ENCODE measurements at places on chromosomes 1 and 21.

GRCh38 chr1:225347123-225347683 lies 80.6 kb downstream of the LBR start:
- no peak for DNase-seq

DNA sequence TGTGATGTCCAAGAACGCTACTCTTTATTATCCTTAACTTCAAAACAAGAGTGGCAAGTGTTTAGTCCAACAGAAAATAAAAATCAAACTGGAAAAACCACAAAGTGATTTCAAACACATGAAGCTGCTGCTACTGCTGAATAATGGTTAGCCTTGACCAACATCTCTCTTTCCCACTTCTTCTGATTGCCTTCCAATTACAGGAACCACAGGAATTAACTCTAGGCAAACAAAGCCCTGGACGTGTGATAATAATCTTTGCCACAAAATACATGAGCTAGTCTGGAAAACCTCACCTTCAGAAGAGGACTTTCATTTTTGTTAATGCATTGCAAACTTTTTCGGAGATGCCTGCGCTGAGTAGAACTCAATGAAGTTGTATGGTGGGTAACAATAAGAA lies 48.6 kb upstream of the COL11A1 start:
- no peak for DNase-seq

GRCh38 chr1:215569986-215570824 lies 3.1 kb downstream of the KCTD3 start:
- no peak for DNase-seq

DNA sequence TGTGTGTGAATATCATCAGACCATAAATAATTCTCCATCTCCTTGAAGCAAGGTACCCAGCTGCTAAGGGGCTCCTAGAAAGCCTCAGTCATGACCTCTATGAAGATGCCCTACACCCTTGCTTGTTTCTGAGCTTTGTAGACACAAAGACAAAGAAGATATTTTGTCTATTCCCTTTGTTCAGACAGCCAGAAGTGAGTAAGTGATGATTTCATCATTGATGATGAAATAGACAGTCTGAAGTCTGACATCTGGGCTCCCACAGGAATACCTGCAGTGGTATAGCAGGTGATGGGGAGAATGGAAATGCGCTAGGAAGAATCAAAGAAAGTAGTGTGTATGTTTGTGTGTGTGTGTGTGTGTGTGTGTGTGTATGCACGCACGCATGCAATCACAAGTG lies 82.2 kb upstream of the DPT start:
- no peak for DNase-seq

GRCh38 chr1:81670286-81670685 lies 130.4 kb upstream of the ADGRL2 start:
- DNase-seq = no peak

DNA sequence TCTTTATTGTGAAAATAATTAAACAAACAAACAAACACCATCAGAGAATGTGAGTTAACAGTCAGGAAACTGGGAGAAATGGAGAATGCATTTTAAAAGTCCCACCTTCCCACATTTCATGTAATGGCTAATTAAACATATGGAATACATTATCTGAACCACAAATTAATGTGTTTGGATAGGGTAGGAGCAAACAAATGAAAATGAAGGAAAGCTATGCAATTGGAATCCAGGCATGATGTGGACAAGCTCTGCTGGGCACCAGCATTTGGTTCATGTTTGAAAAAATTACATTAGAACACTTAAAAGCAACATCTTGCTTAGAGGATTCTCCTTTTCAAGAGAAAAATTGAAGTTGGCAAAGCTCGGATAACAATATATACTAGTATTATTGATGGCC lies 628.1 kb downstream of the LMO4 start:
- DNase-seq = no peak

DNA sequence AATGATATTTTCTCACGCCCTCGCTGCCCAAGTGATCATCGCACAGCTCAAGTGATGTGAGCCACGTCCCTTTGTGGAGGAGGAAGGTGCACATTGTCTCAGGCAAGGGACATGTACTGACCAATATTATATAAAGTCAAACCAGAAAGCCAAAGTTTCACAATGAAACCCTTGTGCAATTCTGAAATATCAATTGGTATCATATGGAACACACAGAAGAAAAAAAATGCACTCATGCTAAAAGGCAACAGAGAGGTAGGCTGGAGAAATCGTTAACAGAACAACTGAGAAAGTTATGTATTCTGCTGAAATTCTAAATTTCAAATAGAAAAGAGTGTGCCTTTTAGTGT lies 1.9 kb downstream of the JAM2 start:
- no peak for DNase-seq

DNA sequence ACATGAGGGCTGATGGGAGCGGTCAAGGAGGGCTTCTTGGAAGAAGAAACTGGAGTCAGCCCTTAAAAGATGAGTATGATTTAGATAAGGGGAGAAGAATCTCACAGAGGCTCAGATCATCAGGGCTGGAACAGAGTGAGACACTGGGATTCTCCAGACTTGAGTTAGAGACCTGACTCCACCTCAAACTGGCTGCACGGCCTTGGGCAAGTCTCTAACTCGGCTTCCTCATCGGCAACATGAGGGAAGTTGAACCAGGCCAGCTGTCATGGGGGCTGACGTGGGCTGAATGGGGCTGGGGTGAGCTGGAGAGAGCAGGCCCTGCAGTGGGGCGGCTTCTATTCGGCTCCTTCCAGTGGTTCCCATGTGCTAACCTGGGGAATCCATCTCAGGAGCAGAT lies 2.5 kb downstream of the C1QC start:
- no peak for DNase-seq

DNA sequence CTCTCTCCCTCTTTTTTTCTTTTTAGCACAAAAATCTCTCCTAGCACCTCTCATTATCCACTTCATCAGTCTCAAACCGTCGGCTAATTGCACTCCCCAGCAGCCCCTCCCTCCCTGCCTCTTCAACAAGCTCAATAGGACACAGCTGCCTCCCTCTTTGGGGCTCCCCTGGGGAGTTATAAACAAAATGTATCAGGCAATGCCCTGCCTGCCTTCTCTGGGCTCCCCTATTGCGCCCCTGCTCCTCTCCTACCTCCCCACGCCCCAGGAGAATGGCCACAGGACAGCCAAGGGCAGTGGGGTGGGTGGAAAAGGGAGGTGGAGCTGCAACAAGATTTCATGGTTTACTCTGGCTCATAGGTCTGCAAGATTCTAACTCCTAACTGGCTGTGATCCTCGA lies 147.1 kb upstream of the GRIK3 start:
- no peak for DNase-seq

- DNase-seq = no peak
These were observed 1.4 kb downstream of the PPM1J start for GRCh38 chr1:112713466-112714312.

GRCh38 chr1:97066860-97067259 lies 345.3 kb downstream of the PTBP2 start:
- no peak for DNase-seq

DNA sequence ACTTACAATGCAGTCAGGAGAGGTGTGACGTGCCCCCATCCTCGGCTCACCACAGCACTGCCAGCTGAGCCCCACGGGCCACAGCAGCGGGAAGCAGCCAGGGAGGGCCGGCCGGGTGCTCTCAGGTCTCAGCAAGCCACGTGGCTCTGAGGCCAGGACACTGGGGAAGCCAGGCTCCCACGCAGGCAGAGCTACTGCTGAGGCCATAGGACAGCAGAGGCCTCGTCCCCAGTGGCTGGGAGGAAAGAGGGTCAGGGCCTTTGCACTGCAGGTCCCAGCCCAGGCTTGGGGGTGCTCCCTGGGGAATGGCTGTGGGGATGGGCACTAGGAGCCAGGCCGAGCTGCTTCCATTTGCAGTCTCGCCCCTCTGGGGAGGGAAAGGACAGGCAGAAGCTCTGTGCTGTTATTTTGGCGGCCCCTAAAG lies 5.8 kb downstream of the LRRC47 start:
- DNase-seq = no peak

DNA sequence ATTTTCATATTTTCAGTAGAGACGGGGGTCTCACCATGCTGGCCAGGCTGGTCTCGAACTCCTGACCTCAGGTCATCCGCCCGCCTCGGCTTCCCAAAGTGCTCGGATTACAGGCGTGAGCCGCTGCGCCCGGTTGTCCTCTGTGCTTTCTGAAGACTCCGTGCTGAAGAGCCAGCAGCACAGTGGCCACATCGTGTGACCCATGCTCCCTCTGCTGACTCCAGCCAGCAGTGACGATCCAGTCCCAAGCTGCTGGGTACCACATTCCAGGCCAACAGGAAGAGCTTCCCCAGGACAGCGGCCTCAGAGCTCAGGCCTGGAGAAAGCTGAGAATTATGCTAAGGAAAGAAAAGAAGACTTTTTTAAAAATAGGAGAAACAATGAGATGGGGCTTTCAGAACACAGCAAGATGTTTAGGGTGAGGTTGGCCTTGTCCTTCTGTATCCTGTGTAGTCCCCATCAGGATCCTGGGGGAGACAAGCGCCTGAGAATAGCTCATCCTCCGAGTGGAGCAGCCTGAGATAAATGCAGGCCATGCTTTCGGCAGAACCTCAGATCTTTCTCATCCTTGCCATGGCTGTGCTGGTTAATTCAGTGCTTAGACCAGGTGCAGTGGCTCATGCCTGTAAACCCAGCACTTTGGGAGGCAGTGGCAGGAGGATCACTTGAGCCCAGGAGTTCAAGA lies 207.1 kb downstream of the SLC35F3 start:
- no peak for DNase-seq

GRCh38 chr1:187396226-187396625 lies 567.5 kb downstream of the PLA2G4A start:
- DNase-seq = no peak

DNA sequence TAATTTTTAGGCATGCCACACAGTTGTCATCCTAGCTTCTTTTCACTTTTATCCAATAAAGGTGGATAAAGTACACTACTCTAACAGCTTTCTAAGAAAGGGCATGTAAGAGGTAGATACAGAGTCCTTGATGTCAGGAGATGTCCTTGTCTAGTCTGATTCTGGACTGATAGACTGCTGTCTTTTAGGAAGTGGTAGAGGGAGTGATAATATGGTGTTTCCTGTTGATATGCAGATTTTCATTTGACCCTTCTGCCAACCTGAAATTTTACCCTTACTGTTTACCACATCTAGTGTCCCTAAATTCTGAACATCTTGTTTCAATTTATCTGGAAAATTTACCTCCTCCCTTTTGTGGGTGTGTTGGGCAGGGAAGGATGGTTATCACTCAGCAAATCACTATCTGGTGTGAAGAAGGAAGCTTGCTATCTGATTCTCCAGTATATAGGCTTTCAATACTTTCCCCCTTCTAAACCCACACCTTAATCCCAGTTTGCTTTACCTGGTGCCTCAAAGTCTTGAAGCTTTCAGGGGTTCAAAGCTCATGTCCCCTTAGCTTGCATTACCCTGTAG lies 354.9 kb upstream of the SNX7 start:
- peak; percentile 13 for DNase-seq

- DNase-seq = no peak
These were observed 32.8 kb downstream of the RNASEL start for GRCh38 chr1:182556279-182556678.

DNA sequence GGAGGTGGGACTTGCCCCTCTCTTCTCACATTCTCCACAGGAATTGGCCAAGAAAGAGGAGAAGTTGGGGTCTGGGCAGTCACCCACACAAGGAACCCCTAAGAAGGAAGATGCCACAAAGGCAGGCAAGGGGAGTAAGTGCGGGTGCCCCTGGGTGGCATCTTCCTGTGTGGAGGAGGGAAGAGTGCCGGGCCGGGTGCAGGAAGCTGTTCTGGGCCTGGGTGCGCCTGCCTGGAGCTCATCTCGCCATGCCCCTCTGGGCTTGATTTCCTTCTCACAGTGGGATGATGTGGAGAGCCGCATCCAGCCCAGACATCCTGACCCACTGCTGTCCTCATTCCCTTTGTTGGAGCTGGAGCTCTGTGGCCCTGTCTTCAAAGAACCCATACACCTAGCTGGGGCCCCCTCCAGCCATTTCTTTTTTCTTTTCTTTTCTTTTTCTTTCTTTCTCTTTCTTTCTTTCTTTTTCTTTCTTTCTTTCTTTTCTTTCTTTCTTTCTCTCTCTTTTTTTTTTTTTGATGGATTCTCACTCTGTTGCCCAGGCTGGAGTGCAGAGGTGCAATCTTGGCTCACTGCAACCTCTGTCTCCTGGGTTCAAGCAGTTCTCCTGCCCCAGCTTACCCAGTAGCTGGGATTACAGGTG lies 9.3 kb downstream of the LRRC71 start:
- no peak for DNase-seq

DNA sequence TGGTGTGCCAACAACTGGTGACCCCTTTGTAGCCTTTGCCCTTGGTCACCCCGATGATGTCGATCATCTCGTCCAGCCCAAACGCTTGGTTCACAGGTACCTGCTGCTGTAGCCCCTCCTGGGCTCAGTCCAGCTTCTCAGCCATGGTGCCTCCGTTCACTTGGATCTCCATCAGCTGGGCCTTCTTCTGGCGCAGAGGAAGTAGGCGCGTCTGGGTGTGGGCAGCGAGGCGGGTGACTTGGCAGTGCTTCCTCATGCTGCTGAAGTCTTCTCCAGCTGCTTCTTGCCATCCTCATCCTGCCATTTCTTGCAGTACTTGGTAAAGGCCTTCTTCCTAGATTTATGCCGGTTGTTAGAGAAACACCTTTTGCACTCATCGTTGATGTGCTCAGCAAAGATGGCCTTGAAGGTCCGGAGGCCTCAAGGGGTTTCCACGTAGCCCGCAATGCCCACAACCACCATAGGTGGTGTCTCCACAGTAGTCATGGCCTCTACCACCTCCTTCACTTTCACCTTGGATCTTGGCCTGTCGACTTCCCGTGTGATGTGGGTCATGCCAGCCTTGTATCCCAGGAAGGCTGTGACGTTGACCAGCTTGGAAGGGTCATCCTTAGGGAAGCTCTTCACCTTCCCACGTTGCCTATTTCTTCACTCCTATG lies 13.0 kb downstream of the DOP1B start:
- no peak for DNase-seq

- no peak for DNase-seq
These were observed 24.0 kb downstream of the URB2 start for GRCh38 chr1:229650045-229650444.

DNA sequence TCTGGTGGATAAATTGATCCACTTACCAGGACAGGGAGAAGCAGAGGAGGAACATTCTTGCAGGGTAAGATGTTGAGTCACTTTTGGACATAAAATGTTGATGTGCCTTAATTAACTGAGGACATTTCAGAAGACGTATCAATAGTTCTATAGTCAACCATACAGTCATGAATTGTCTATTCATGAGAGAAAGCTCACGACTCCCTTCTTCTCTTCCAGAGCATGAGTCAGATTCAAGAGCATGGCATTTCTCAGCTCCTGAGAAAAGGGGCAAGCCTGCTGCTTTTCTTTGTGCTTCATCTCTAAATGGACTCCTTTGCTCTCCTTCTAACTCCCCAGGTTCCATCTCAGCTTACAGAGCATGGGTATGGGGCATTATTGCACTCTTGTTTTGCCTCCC lies 55.7 kb downstream of the ADGRL4 start:
- DNase-seq = no peak

DNA sequence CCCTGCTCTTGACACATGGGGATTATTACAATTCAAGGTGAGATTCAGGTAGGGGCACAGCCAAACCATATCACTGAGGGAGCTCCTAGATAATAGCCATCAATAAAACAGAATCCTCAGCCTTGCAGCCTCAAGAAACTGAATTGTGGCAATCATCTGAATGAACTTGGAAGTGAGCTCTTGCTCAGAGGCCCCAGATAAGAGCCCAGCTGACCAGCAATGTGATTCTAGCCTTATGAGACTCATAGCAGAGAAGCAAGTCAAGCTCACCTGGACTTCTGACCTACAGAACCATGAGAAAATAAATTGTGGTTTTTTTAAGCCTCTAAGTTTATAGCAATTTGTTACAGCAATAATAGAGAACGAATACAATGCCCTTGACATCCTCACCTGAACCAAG lies 302.5 kb downstream of the LTN1 start:
- no peak for DNase-seq

GRCh38 chr1:243475966-243476365 lies 220.1 kb downstream of the SDCCAG8 start:
- no peak for DNase-seq

- DNase-seq = no peak
These were observed 75.7 kb downstream of the AJAP1 start for GRCh38 chr1:4730078-4730477.

Measured in CD8-positive, alpha-beta T cell (primary cell).